ENCODE measurements at places on chromosomes 12 and 14.

- H3K4me3 ChIP-seq: no peak overlapping the region
- no peak overlapping the region for H3K27ac ChIP-seq
- H3K27me3 ChIP-seq: no peaks in the 10 kb centered on the region
- no peaks in the 10 kb centered on the region for H3K4me1 ChIP-seq
Measured at GRCh38 chr12:87836190-87836589, 193.0 kb downstream of the C12orf50 start.

- H3K27ac ChIP-seq: no peak overlapping the region
- H3K4me1 ChIP-seq: no peaks in the 10 kb centered on the region
- no peaks in the 10 kb centered on the region for H3K27me3 ChIP-seq
- H3K36me3 ChIP-seq: no peaks in the 10 kb centered on the region
- H3K4me3 ChIP-seq: no peak overlapping the region
Measured at GRCh38 chr12:68279227-68280054, 26.0 kb upstream of the IL22 start.

GRCh38 chr12:49983892-49984291 is 11.1 kb downstream of the AQP6 start:
- peaks cover 20% of the 10 kb centered on the region for H3K4me1 ChIP-seq
- H3K4me3 ChIP-seq: no peak overlapping the region
- H3K27me3 ChIP-seq: no peaks in the 10 kb centered on the region
- no peaks in the 10 kb centered on the region for H3K36me3 ChIP-seq
- no peak overlapping the region for H3K27ac ChIP-seq
- DNase-seq: peak; percentile 25

GRCh38 chr14:89978656-89979055 is 22.9 kb downstream of the TDP1 start:
- H3K4me3 ChIP-seq: no peak overlapping the region
- H3K36me3 ChIP-seq: peaks cover 26% of the 10 kb centered on the region
- H3K27ac ChIP-seq: no peak overlapping the region
- H3K27me3 ChIP-seq: no peaks in the 10 kb centered on the region
- no peaks in the 10 kb centered on the region for H3K4me1 ChIP-seq
- no peak for DNase-seq

DNA sequence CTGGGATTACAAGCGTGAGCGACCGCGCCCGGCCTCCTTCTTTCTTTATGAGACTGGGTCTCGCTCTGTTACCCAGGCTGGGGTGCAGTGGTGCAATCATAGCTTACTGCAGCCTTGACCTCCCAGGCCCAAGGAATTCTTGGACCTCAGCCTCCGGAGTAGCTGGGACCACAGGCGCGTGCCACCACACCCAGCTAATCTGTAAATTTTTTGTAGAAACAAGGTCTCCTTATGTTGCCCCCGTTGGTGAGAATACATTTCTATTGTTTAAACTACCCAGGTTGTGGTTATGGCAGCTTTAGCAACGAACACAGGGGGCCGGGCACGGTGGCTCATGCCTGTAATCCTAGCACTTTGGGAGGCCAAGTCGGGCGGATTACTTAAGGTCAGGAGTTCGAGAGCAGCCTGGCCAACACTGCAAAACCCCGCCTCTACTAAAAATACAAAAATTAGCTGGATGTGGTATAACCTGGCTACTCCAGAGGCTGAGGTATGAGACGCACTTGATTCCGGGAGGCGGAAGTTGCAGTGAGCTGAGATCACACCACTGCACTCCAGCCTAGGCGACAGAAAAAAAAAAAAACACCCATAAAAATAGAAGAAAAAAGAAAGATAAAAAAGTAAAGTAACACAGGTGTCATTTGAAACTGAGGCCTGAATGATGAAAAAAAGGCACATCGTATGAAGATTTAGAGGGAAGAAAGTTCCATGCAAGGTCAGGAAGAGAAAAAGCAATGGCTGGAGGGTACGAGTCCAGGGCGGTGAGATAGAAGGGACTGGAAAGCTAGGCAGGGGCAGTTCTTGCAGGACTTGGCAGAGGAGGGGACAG is 977 bp upstream of the TMEM120B start:
- H3K27ac ChIP-seq: peak overlapping the region; percentile 33
- DNase-seq: peak; percentile 49
- no peaks in the 10 kb centered on the region for H3K27me3 ChIP-seq
- no peaks in the 10 kb centered on the region for H3K36me3 ChIP-seq
- H3K4me1 ChIP-seq: peaks cover 3% of the 10 kb centered on the region

GRCh38 chr14:64755781-64756221 is 51.6 kb downstream of the PLEKHG3 start:
- DNase-seq: no peak
- H3K27me3 ChIP-seq: no peaks in the 10 kb centered on the region
- H3K4me1 ChIP-seq: no peaks in the 10 kb centered on the region
- no peak overlapping the region for H3K4me3 ChIP-seq

- no peak for DNase-seq
- H3K4me3 ChIP-seq: no peak overlapping the region
- no peaks in the 10 kb centered on the region for H3K27me3 ChIP-seq
- no peaks in the 10 kb centered on the region for H3K36me3 ChIP-seq
Measured at GRCh38 chr12:64631197-64631596, 20.9 kb downstream of the RASSF3 start.

DNA sequence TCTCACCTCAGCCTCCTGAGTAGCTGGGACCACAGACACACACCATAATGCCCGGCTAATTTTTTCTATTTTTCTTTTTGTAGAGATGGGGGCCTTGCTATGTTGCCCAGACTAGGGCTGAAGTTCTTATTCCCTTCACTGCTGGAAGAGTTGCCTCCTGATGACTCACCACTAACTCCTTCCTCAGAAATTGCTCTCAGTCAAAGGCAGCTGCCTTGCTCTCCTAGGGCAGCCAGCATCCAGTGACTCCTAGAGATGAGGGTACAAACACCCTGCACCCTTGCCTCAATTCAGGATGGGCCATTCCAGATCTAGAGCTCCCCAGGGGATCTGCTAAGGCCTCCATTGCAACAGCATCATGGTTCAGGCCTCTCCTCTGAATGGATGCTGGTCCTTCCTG is 54.0 kb upstream of the RASSF8 start:
- H3K36me3 ChIP-seq: no peaks in the 10 kb centered on the region
- no peaks in the 10 kb centered on the region for H3K27me3 ChIP-seq
- DNase-seq: no peak
- no peaks in the 10 kb centered on the region for H3K4me1 ChIP-seq
- H3K4me3 ChIP-seq: no peak overlapping the region

- H3K27ac ChIP-seq: no peak overlapping the region
- no peak overlapping the region for H3K4me3 ChIP-seq
- no peak for DNase-seq
- no peaks in the 10 kb centered on the region for H3K36me3 ChIP-seq
- no peaks in the 10 kb centered on the region for H3K4me1 ChIP-seq
Measured at GRCh38 chr12:128606538-128606937, 217.2 kb downstream of the SLC15A4 start.

DNA sequence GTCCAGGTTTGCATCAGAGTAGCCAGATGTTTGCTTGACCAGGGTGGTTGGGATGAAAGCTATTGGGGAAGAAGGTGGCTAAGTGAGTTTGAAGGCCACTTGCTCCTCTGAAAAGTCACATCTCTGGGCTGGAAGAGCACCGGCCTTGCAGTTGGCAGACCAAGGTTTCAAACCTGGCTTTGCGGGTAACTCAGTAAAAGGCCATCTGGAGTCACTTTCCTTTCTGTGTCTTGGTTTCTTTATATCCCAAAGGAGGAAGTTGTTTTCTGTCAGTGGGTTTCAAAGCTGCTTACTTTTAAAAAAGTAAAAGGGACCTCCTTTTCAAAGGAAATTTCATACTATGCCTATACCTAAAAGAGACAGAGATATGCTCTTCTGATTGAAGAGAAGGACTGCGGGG is 26.2 kb upstream of the CMA1 start:
- H3K27ac ChIP-seq: no peak overlapping the region
- no peaks in the 10 kb centered on the region for H3K36me3 ChIP-seq
- H3K4me1 ChIP-seq: peaks cover 5% of the 10 kb centered on the region
- H3K27me3 ChIP-seq: no peaks in the 10 kb centered on the region
- no peak for DNase-seq

DNA sequence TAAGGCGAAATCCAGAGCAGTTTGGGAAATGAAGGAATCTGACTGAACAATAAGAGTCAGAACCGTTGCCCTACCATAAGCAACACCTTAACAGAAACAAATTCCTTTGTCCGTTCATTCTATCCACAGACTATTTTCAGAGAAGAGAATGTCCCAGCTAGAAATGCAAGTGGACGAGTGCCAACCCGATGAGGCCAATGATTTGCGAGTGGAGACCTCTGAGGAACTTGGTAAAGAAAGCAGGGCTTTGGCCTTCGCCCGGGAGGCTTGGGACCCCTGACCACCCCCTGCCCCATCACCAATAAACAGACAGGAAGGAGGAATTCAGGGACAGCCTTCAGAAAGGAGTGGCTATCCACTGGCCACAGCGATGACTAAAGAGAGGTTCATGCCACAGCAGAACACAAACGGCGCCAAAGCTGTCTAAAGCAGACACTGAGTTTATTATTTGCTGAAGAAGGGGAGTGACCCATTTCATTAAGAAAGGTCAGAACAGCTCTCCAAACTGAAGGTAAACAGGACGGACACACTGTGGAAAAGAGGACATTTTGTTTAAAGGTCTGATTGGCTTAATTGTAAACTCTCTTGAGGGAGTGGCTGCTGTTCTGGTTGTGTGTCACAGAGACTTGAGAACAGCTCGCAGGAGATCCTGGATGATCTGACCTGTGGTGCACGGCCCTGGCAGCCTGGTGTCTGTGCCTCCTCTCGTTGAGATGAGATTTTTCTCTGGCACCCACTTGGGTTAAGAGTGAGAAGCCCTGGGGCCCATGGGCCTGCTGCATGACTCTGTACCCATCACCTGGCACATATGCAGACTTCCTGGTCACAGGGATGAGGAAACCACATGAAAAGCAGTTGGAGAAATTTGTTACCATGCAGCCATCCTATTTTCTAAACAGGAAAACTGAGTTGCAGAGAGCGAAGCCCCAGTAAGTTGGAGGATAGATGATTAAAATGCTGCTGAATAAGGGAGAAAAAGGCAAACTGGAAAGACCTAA is 142.0 kb upstream of the PZP start:
- H3K4me3 ChIP-seq: no peak overlapping the region
- peak; percentile 36 for DNase-seq
- no peaks in the 10 kb centered on the region for H3K27me3 ChIP-seq
- H3K27ac ChIP-seq: no peak overlapping the region
- peaks cover 16% of the 10 kb centered on the region for H3K4me1 ChIP-seq

- H3K27ac ChIP-seq: no peak overlapping the region
- no peak for DNase-seq
- H3K27me3 ChIP-seq: no peaks in the 10 kb centered on the region
- H3K36me3 ChIP-seq: no peaks in the 10 kb centered on the region
- no peak overlapping the region for H3K4me3 ChIP-seq
Measured at GRCh38 chr12:129550353-129550752, 353.5 kb downstream of the TMEM132D start.

DNA sequence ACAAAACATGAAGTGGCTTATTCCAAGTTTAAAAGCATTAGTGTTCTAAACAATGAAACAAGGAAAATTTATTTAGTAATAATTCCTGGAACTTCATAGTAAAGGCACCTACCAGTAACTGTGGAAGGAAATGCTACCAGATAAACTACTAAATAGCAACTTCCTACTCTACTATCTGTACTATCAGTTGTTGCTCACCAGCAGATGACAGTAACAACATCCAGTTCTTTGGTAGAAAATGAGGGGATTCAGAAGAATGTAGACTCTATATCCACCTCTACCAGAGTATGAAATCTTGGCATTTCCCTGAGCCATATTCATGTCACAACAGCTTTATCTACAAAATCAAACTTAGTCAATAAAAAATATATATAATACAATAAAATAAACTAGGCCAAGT is 3.1 kb downstream of the ENTPD5 start:
- peaks cover 27% of the 10 kb centered on the region for H3K4me1 ChIP-seq
- peak; percentile 2 for DNase-seq
- H3K4me3 ChIP-seq: no peak overlapping the region
- H3K36me3 ChIP-seq: peaks cover 7% of the 10 kb centered on the region
- no peaks in the 10 kb centered on the region for H3K27me3 ChIP-seq

GRCh38 chr14:103696466-103697071 is 18.7 kb downstream of the XRCC3 start:
- no peaks in the 10 kb centered on the region for H3K4me1 ChIP-seq
- no peak for DNase-seq
- peaks cover 87% of the 10 kb centered on the region for H3K36me3 ChIP-seq
- H3K27ac ChIP-seq: no peak overlapping the region

DNA sequence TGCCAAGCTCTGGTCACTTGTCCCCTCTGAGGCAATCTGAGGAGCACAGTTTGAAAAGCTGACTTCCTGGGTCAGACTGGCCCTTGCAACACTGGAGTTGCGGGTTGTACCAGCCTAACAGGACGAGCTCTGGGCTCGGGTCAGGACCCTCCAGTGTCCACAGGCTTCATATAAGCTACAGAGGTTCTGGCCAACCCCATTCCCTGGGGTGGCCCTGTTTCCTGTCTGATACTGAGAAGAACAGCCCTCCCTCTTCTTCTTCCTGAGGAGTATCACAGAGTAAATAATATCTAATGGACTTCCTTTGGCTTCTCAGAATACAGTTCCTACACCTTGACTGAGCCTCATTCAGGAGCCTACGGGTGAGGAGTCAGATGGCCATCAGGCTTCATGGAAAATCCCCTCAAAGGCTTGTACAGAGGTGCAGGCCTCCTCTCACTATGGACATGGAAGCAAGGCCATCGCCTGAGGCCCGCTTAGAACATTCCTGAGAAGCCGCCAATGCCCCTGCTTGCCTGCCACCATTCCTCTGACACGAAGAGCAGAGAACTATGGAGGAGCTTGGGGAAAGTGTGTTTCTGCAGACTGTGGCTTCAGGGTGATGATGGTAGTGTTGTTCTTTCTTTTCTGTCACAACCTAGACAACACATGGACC is 28.5 kb upstream of the ANO2 start:
- DNase-seq: no peak
- H3K36me3 ChIP-seq: no peaks in the 10 kb centered on the region
- H3K4me1 ChIP-seq: no peaks in the 10 kb centered on the region
- no peak overlapping the region for H3K27ac ChIP-seq
- no peak overlapping the region for H3K4me3 ChIP-seq
- H3K27me3 ChIP-seq: no peaks in the 10 kb centered on the region

DNA sequence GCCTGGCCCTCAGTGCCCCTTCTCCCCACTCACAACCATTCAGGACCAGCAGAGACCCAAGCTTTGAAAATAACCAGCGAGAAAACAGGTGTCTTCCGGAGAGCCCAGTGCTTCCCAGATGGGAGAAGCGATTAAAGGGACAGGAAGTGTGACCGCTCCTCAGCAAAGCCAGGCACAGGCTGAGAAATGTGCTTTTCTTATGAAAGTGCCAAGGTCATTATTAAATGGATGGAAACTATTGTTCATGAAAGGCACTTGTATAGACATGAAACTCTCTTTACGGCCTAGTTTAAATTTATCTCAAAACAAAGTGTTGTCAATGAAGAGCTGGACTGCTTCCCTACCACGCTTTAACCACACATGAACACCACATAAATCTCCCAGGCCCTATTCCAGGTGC is 210.4 kb downstream of the SPTSSA start:
- H3K36me3 ChIP-seq: no peaks in the 10 kb centered on the region
- DNase-seq: no peak
- no peak overlapping the region for H3K4me3 ChIP-seq
- H3K4me1 ChIP-seq: no peaks in the 10 kb centered on the region

GRCh38 chr14:98501836-98502235 is 770.2 kb downstream of the BCL11B start:
- no peaks in the 10 kb centered on the region for H3K4me1 ChIP-seq
- no peak for DNase-seq
- H3K4me3 ChIP-seq: no peak overlapping the region

Measured in common myeloid progenitor, CD34-positive (primary cell).